ENCODE measurements at places on chromosomes 7 and 10.

DNA sequence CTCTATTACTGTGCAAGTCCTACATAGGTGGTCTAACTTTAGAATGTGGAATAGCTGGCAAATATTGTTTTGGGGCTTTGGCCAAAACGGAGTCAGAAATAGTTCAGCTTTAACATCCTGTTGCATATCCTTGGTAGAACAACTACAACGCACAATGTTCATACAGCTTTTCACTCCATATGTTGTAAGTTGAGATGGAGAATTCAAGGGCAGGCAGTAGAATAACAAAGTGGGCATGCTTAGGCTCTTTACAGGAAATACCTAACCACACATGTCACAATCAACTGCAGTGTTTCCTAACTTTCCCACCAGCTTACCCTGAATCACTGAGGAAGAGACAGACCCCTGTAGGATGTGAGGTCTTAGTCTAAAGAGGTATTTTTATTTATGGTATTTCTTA is 122.3 kb downstream of the PPP1R3A start:
- DNase-seq, result peak; percentile 86

GRCh38 chr7:16918288-16918895 is 36.6 kb upstream of the AGR3 start:
- DNase-seq, result peak; percentile 69

DNA sequence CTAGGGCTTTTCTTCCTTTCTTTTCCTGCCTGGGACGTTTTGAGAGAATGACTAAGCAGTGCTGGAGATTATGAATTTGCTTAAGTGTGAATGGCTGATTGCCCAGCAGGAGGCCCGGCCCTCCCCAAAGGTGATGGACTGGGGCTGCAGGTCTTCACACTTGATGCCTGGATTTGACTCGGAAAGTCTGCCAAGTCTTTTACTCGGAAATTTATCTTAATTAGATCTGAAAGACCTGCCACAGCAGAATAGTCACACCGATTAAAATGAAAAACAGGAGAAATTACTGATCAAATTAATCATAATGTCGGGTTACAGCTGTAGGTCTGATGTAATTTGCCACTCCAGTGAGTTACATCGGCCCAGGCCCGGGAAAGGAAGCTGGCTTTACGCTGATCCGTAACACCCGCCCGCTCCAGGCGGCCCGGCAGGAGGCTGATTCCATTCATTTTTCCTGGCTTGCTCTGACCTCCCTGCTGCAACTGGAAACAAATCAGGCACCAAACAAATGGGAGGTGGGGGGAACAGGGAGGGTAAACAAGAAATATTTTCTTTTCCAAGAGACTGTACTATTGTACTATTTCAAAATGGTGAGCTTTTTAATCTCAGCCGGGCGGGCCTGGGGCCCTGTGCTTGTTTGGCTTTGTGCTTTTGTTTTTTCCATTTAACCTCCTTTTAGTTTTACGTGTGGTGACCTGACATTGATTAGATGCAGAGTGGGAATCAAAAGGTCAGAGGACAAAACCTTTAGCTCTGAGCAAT is 212.4 kb upstream of the YAE1 start:
- peak; percentile 88 for DNase-seq

GRCh38 chr7:25694699-25695098 is 457.3 kb upstream of the NFE2L3 start:
- no peak for DNase-seq

- DNase-seq, result no peak
These were observed 16.2 kb downstream of the RBP3 start for GRCh38 chr10:47364366-47364765.

DNA sequence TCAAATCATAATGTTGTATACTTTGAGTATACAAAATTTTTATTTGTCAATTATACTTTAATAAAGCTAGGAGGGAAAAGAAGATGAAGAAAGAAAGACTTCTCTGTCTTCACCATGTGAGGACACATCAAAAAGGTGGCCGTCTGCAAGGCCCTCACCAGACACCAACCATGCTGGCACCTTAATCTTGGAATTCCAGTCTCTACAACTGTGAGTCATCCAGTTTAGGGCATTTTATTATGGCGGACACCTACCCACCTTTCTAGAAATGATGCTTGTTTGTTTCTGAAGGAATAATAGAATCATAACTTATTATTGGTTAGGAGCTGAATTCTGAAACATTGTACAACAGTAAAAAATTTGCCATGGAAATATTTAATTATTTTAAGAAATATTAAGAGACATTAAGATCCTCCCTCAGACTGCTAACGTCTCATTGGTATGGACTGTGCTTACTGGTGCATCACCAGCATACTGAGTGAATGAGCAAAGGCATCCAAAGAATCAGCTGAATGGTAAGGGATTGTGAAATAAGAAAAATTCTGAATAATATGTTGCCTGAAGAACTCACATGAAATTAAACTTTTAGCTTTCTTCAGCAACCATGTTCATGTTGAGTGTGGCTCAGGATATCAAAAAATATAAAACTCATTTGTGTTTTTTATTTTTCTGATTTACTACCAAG is 536.6 kb downstream of the HTR7 start:
- peak; percentile 65 for DNase-seq

- no peak for DNase-seq
These were observed 18.5 kb downstream of the DLD start for GRCh38 chr7:107909445-107909844.

GRCh38 chr7:95126053-95126709 is 198.2 kb downstream of the PON1 start:
- no peak for DNase-seq

GRCh38 chr10:124521429-124521871 is 59.8 kb downstream of the LHPP start:
- no peak for DNase-seq
